ENCODE measurements at places on chromosomes 2 and 18. TPM values are rescaled to one million over a fixed set of nuclear protein-coding genes. Genes with fewer than 3 reads are reported as not detected.

DNA sequence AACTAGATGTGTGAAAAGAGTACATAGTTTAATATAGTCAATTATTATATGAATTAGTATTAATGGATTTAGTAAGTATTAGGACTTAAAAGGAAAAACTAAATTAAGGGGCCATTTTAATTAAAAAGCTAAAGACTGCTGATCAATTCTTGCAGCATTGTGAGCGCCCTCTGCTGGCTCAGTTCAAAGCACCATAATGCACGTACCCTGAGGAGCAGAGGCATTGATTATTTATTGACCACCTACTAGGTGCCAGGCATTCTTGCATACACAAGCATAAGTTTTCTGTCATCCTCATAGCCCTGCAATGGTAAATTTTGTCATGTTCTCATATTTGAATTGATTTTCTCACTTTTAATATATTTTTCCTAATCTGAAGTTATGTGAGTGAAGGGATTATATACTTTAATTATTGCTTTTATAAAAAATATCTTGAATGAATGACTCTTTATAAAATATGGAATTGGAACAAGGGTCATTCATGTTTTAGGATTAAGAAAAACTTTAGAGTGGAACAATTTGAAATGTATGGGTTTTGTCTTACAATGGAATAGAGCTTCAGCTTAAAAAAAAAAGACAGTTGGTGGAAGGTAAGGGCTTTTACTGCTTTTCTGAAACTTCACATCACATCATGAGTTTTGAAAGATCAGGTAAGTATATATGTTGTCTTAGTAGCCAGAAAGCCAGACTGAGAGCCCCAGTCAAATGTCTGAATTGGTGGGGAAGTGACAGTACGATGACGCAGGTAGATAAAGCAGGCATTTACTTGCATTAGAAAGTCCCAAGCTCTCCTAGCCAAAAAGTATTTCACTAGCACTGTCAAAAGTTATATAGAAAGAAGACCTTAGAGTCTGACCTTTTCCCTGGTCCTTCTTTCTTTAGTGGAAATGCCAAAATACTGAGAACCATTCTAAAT lies 9.7 kb downstream of the ITGA4 start:
- H3K27me3 ChIP-seq = no peaks in the 10 kb centered on the region
- peak; percentile 82 for DNase-seq
- no peaks in the 10 kb centered on the region for H3K36me3 ChIP-seq
- no peak overlapping the region for H3K4me3 ChIP-seq
- H3K4me1 ChIP-seq = peaks cover 4% of the 10 kb centered on the region

DNA sequence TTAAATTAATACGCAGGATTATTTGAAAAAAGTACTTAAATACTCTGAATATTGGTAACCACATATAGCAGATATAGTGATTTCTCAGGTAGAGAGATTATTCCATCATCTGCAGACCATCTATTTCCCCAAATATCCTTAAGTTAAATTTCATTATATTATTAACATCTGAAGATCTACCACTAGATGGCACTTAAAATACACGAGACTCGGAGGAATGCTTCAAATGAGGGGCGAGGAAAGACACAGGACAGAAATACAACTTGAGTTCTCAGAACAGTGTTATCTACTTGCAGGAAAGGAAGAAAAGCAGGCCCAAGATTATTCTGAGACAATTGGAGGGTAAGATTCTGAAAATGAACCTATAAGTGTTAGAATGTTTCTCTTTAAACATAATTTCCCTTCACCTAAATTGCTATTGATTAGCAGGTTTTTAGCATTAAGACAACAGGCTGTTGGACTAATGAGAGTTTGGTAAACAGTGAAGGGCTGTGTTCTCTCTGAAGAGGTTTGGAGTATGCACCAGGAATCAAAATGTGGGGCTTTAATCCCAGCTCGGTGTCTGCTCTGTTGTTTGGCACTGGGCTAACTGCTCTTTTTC lies 76.9 kb upstream of the GCFC2 start:
- peaks cover 19% of the 10 kb centered on the region for H3K4me1 ChIP-seq
- no peaks in the 10 kb centered on the region for H3K27me3 ChIP-seq
- H3K27ac ChIP-seq = no peak overlapping the region
- H3K36me3 ChIP-seq = no peaks in the 10 kb centered on the region
- H3K4me3 ChIP-seq = no peak overlapping the region
- DNase-seq = no peak

DNA sequence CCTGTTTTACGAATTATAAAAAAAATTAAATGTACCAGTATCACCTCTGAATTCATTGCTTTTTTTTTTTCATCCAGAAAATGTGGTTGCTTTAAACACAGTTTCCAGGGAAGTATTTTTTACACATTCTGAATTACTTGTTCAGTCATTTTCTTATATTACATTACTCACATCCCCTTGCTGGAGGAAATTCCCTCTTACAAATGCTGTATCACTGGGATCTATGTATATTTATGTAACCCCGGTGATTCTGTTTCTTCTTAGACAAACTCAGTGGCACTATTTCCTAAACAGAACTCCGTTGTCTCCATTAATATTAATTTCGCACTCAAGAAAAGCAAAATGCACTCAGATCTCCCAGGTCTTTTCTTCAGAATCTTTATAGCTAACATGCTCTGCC lies 1078.5 kb upstream of the ZEB2 start:
- DNase-seq = no peak
- H3K36me3 ChIP-seq = no peaks in the 10 kb centered on the region
- H3K4me3 ChIP-seq = no peak overlapping the region

GRCh38 chr2:174670446-174670845 lies 72.8 kb upstream of the WIPF1 start:
- peaks cover 19% of the 10 kb centered on the region for H3K4me1 ChIP-seq
- no peak overlapping the region for H3K4me3 ChIP-seq
- no peak for DNase-seq
- no peaks in the 10 kb centered on the region for H3K27me3 ChIP-seq

DNA sequence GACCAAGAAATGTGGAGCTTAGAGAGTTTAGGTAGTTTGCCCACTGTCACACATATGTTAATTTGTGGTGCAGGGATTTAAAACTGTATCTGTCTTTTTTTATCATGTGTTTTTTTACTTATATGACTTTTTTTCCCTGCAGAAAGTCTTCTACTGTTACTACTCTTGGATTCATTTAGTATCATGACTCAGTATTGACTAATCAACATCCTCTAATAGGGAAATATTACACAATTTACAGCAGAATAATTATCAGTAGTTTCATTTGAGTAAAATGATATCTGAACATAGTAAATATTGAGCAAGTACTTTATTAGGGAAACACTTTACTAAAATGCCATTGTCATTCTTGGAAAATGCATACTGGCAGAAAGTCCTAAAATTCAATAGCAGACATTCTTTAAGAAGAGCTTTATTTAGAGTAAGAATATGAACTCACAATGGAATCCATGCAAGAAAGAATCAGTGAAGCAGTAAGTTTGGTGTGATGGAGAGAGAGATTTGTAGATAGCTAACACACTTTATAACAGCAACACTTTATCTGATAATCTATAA lies 425.9 kb upstream of the SLC8A1 start:
- no peak for DNase-seq
- no peak overlapping the region for H3K4me3 ChIP-seq
- H3K27me3 ChIP-seq = no peaks in the 10 kb centered on the region
- no peaks in the 10 kb centered on the region for H3K4me1 ChIP-seq
- no peak overlapping the region for H3K27ac ChIP-seq

DNA sequence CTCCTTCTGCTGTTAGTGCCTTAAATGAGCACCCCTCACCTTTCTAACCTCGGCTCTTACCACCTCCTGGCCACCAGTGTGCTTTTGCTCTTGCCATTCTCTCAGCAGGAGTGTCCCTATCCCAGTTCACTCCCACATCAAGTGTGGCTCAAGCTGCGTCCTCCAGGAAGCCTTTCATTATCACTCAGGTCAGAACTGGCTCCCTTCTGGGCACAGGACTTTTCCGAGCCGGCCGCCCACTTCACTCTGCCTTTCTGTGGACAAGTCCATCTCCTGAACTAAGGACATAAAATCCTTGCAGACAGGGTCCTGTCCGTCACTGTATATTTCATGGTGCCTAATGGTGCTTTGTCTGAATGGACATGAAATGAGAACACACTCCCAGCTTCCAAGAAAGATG lies 15.6 kb downstream of the TMEM127 start:
- no peak for DNase-seq
- H3K27me3 ChIP-seq = no peaks in the 10 kb centered on the region

DNA sequence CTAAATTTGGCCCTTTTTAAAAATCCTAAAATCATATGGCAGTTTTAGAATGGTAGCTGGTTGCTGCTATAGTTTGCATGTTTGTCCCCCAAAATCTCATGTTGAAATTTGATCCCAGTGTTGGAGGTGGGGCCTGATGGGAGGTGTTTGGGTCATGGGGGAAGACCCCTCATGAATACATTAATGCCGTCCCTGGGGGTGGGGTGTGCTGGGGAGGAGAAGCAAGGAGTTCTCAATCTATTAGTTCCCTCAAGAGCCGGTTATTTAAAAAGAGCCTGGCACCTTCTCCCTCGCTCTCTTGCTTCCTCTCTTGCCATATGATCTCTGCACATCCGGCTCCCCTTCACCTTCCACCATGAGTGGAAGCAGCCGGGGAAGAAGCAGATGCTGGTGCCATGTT lies 20.8 kb downstream of the GPATCH11 start:
- no peak overlapping the region for H3K27ac ChIP-seq
- DNase-seq = no peak
- H3K36me3 ChIP-seq = peaks cover 84% of the 10 kb centered on the region
- no peaks in the 10 kb centered on the region for H3K4me1 ChIP-seq
- H3K27me3 ChIP-seq = no peaks in the 10 kb centered on the region

DNA sequence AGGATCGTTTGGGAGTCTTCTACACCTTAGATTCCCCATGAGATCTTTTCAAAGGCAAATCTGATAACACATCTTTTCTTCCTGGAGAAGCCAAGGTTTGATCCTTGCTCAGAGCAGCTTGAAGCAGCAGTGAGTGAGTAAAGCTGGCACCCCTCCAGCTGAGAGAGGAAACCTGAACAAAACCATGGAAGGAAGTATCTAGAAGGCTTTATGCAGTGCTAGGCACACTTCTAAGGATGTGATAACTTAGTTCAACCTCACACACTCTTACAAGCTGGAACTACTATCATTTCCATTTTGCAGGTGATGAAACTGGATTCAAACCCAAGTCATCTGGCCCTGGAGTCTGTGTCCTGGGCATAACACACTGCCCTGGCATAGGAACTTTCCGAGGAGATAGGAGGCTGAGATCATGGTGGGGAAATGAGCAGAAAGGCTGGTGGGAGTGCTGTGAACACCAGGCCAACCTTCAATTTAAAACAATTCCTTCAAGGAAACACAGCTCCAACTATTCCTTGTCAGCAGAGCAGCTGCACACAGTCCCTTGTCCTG lies 71.2 kb downstream of the CTAGE1 start:
- peaks cover 58% of the 10 kb centered on the region for H3K4me1 ChIP-seq
- no peaks in the 10 kb centered on the region for H3K36me3 ChIP-seq
- peaks cover 8% of the 10 kb centered on the region for H3K27me3 ChIP-seq
- peak overlapping the region; percentile 88 for H3K27ac ChIP-seq

DNA sequence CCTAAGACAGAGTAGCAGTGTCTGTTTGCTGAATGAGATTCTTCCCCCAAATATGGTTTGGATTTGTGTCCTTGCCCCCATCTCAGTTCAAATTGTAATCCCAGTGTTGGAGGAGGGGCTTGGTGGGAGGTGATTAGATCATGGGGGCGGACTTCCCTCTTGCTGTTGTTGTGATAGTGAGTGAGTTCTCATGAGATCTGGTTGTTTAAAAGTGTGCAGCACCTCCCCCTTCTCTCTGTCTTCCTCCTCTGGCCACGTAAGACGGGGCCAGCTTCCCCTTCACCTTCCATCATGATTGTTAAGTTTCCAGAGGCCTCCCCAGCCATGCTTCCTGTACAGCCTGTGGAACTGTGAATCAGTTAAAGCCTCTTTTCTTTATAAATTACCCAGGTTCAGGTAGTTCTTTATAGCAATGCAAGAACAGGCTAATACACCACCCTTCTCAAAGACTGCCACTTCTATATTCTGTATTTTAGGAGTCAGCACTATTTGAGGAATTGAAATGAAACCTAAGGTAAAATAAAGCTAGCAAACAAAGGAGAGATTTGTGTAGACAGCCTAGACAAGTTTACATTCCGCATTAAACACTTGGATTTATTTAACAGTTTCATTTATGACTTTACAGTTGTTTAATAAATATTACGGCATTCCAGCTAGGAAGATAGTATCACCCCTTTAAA lies 21.6 kb downstream of the FBXO36 start:
- no peak overlapping the region for H3K27ac ChIP-seq
- no peak for DNase-seq
- no peaks in the 10 kb centered on the region for H3K36me3 ChIP-seq
- H3K4me3 ChIP-seq = no peak overlapping the region
- H3K27me3 ChIP-seq = no peaks in the 10 kb centered on the region

DNA sequence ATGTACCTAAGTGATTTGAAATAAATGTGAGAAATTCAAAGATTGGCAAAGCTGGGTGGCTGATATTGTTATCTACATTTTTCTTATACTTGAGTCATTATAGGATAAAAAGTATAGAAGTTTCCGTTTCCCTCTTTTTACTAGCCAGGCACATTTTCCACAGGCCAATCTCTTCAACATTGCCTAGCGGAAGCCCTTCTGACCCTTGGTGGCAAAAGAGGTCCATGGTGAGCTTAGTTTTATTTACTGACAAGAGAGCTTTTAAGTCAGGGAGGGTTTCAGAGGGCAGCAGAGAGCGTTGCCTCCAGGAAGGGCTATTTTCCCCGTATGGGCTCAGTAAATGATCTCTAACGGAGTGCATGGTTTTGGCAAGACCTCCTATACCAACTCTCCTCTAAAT lies 15.1 kb upstream of the RHOB start:
- H3K4me1 ChIP-seq = peaks cover 17% of the 10 kb centered on the region
- no peak overlapping the region for H3K27ac ChIP-seq
- no peaks in the 10 kb centered on the region for H3K27me3 ChIP-seq

DNA sequence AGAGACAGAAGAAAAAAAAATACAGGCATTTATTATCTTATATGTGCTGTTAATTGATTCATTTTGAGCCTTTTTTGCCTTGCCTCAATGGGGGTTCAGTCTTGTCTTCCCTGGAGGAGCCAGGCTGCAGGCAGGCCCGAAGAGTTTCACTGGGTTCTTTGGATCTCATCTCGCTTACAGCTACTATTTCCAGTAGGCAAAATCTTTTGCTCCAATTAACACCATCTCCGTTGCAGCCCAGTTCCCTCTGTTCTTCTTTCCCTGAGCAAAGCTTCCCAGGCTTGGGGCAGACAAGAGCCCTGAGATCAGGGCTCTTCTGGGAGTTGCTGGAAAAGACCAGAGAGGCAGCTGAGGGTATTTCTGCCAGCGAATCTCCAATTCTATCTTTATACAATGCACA lies 168.8 kb upstream of the CELF4 start:
- no peaks in the 10 kb centered on the region for H3K27me3 ChIP-seq
- H3K4me1 ChIP-seq = no peaks in the 10 kb centered on the region
- no peak overlapping the region for H3K27ac ChIP-seq
- no peak for DNase-seq
- H3K4me3 ChIP-seq = no peak overlapping the region

Gene PLEKHH2
- total RNA-seq = 42.0 TPM

Gene SGPP2
- total RNA-seq = 23.9 TPM

Gene PIEZO2
- total RNA-seq = 11.1 TPM

Gene DCDC2C
- total RNA-seq = not detected

Gene OTOS
- total RNA-seq = not detected

Gene MDH1B
- 3.3 TPM for total RNA-seq

Gene MALL
- 82.7 TPM for total RNA-seq

Gene FN1
- total RNA-seq = 1,248 TPM

Gene NEDD4L
- total RNA-seq = 203 TPM
